Body of pancreas (tissue), 4 donors: ENCODE measurements at places on chromosomes 3 and 15. TPM values are rescaled to one million over a fixed set of nuclear protein-coding genes. Genes with fewer than 3 reads are reported as not detected.

TPRA1 gene
- total RNA-seq, result 31.4 TPM

NT5DC2 gene
- 25.4 TPM for total RNA-seq

DNA sequence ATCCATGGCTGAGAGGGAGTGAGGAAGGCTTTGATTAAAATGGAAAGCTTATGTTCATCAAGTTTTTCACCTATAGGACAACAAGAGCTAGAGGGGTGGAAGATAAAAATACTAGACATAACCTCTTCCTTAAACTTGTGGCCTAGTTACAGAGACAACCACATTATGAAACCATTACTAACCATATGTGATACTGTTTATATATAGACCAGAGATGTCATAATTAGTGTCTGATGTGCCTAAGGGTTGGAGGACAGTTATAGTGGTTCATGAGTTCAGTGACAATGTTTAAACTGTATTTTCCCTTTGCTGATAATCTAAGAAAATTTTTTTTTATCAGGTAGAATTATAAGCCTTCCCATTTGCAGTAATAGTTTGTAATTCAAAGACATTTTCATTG, 23.7 kb downstream of the PHLDB2 start:
- H3K27ac ChIP-seq, result no peak overlapping the region
- no peak overlapping the region for H3K4me3 ChIP-seq
- no peaks in the 10 kb centered on the region for H3K27me3 ChIP-seq
- no peak for DNase-seq

DNA sequence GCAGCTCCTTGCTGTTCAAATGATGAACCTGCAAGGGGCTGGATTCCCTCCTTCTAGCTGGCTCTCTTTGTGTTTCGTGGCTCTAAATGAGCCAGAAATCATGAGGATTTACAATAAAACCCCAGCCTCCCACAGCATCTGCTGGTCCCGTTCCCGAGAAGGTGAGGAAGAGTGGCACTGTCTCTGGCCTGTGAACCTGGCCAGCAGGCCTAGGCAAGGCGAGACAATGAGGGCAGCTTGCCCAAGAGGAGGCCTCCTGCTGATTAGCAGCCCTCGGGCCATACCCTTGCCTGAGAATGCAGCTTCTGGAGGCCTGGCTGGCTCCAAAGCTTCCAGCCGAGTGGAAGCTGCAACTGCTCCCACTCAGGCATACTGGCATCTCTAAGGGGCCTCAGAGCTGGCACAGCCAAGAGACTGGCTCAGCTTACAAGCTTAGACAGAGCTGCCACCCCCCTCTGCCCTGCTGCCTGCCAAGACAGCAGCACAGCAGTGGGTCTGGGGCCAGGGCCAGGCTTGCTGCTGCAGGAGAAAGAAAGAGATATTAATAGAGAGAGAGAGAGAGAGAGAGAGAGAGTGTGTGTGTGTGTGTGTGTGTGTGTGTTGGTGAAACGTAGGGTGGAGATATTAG, 76.5 kb downstream of the HMG20A start:
- H3K4me3 ChIP-seq, result no peak overlapping the region
- H3K27me3 ChIP-seq, result no peaks in the 10 kb centered on the region
- peaks cover 33% of the 10 kb centered on the region for H3K4me1 ChIP-seq
- DNase-seq, result peak; percentile 78

DNA sequence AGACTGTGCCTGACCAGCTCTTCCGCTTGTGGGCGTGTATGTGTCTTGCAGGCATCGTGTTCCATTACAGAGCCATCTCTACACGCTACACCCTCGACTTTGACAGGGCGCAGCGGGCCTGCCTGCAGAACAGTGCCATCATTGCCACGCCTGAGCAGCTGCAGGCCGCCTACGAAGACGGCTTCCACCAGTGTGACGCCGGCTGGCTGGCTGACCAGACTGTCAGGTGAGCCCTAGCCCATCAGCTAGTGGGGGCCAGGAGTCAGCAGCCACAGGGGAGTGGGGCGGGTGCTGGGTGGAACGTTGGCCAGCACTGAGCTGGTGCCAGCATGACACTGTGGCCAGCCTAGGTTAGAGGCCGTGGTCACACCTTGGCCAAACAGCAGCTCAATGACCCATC, 36.7 kb downstream of the ACAN start:
- H3K4me3 ChIP-seq, result no peak overlapping the region
- DNase-seq, result no peak
- no peaks in the 10 kb centered on the region for H3K36me3 ChIP-seq
- H3K27ac ChIP-seq, result no peak overlapping the region

DNA sequence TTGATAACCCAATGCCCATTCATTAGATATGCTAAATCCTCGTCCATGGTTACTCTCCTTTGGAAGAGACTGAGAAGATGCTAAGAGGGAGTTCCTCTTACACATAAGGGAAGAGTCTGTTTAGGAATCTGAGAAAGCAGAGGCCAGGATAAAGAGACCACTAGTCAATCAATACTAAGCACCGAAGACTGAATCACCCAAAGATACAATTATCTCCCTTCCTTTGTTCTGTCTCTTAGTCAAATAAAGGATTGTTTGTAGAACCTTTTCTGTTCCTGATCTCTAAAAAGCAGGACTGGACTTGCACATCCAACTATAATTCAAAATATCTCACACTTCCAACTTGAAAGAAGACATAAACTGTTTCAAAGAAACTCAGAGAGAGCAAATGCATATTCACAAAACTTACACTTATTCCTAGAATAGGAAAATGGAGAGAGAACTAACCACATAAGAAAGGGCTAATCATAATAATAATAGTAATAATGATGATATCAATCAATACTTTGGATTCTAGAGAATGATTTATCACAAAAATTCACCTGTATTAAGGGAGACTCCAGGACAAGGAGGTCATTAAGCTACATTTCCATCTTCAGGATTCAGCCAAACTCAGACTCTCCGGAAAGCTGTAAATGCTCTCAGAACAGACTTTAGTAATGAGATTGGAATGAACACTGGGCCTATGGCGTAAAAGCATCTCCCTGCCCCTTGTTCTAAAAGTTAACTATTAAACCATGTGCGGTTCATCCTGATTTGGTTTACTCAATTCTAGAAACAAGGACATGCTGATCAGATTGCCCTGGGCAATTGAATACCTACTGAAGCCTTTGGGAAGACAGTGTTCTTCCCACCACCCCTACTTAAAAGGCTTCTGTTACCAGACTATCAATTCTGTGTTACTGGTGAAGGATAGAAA, 401.5 kb downstream of the ZBTB20 start:
- no peaks in the 10 kb centered on the region for H3K27me3 ChIP-seq
- H3K4me3 ChIP-seq, result no peak overlapping the region
- peaks cover 30% of the 10 kb centered on the region for H3K4me1 ChIP-seq

DNA sequence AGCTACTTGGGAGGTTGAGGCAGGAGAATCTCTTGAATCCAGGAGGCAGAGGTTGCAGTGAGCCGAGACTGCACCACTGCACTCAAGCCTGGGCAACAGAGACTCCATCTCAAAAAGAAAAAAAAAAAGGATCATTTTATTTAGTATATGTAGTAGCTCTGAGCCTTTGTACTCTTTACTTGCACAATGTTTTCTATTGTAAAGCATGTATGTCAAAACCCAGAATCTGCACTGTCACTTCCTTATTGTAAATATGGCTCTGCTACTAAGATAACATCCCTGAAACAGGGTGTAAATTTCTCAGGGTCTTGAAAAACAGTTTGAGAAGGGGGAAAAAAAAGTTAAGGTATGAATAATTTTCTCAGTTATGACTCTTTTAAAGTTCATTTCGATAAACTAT, 35.1 kb downstream of the SLMAP start:
- no peak overlapping the region for H3K27ac ChIP-seq
- no peaks in the 10 kb centered on the region for H3K27me3 ChIP-seq
- no peak for DNase-seq
- H3K4me1 ChIP-seq, result peaks cover 29% of the 10 kb centered on the region

- DNase-seq, result no peak
- no peak overlapping the region for H3K4me3 ChIP-seq
- H3K36me3 ChIP-seq, result no peaks in the 10 kb centered on the region
- H3K27ac ChIP-seq, result no peak overlapping the region
Measured at GRCh38 chr15:81268881-81269601, 54.9 kb downstream of the STARD5 start.

DNA sequence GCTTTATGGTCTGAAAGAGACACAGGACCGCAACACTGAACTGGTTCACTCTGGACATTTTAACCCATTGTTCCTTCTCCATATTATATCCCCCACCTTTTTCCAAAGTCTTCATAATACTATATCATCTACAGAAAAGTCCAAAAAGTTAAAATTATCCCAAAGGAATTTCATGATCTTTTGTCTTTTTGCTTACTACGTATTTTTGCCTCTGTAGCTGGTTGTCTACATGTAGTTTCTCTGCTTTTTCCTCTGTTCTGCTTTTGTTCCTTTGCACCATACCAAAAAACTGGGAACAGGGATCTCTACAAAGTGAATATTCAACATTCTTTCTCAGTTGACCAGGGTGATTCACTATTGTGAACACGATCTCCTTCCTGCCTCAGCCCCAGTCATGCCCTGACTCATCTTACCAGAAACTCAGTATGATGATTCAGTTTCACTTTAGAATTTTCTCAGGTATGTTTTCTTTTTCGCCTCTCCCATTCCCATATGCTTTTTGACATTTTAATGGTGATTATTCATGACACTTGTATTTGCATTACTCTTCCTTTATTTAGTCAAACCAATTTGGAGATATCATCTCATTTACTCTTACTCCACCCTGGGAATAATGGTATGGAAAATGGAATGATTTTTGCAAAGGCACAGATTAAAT, 14.5 kb downstream of the EMC4 start:
- no peak for DNase-seq
- H3K4me1 ChIP-seq, result no peaks in the 10 kb centered on the region
- no peak overlapping the region for H3K27ac ChIP-seq
- no peaks in the 10 kb centered on the region for H3K27me3 ChIP-seq
- no peaks in the 10 kb centered on the region for H3K36me3 ChIP-seq

DNA sequence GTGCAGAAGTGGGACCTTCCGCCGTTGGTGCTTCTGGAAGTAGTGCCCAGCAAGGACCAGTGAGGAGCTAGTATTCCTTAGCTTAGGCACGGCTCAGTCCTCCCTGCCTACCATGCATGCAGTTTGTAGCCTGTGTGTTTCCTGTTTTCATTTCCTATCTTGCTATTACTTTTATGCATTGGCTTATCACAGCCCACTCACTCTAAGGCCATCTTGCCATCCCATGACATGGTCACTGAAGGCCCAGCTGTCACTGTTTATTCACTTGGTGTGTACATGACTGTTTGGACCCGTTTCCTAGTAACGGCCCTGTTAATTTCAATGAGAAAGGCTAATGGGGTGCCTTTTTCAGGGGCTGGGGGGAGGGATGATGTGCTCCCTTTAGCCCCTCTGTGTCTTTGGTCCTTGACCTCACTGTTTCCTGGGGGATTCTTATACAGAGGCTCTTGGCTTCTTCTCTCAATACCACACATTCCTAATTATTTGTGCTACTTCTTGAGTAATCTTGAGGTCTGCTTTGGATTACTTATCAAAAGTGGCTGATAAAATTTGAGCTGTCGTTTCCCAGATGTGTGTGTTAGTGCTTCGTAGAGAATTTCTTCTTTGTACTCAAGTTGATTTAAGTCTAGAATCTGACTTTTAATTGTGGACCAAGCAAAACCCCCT, 24.5 kb upstream of the TRAK1 start:
- H3K27me3 ChIP-seq, result no peaks in the 10 kb centered on the region
- H3K4me3 ChIP-seq, result no peak overlapping the region
- H3K4me1 ChIP-seq, result peaks cover 26% of the 10 kb centered on the region
- no peaks in the 10 kb centered on the region for H3K36me3 ChIP-seq
- no peak for DNase-seq
- no peak overlapping the region for H3K27ac ChIP-seq

DNA sequence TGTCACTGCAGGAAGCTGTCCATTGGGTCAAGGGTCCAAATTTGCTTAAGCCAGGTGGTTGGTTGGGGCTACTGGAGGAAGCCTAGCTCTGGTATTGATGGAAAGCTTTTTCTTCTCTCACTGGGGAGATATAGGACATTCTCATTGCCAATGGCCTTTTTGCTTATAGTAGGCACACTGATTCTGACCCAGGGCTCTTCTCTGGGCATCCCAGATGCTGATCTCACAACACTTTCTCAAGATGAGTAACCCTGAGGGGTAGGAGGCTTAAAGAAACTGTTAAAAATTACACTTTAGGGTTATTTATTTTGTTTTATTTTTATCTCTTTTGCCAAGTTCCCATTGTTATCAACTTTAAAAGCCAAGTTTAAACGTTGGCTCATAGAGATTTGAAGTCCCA, 337.8 kb downstream of the LRRC3B start:
- DNase-seq, result no peak
- no peak overlapping the region for H3K27ac ChIP-seq
- H3K4me1 ChIP-seq, result no peaks in the 10 kb centered on the region
- H3K36me3 ChIP-seq, result no peaks in the 10 kb centered on the region

GRCh38 chr3:195462308-195462610, 19.4 kb upstream of the ACAP2 start:
- H3K4me3 ChIP-seq, result no peak overlapping the region
- no peaks in the 10 kb centered on the region for H3K36me3 ChIP-seq
- no peak for DNase-seq
- no peak overlapping the region for H3K27ac ChIP-seq

DNA sequence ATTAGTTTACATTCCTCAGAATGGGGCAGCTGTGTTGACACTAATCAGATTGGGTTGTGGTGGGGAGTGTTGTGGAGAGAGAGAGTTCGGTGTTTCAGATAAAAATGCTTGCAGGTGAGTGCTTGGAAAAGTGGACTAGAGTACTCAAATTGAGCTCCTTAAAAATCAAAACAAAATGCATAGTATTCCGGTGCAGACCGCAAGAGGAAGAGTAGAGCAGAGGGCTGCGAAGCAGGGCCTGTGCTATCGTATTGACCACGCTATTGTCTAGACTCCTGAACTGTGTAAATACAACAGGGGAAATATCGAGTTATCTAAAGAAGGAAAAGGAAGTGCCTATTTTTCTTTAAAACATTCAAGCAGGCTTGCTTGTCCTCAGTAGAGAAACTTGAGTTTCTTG, 159.5 kb downstream of the TP63 start:
- no peaks in the 10 kb centered on the region for H3K27me3 ChIP-seq
- no peaks in the 10 kb centered on the region for H3K36me3 ChIP-seq
- no peak overlapping the region for H3K4me3 ChIP-seq
- H3K27ac ChIP-seq, result no peak overlapping the region

- H3K36me3 ChIP-seq, result no peaks in the 10 kb centered on the region
- H3K4me1 ChIP-seq, result no peaks in the 10 kb centered on the region
- H3K27me3 ChIP-seq, result no peaks in the 10 kb centered on the region
- no peak for DNase-seq
Measured at GRCh38 chr3:107892955-107893624, 197.7 kb downstream of the CD47 start.

DNA sequence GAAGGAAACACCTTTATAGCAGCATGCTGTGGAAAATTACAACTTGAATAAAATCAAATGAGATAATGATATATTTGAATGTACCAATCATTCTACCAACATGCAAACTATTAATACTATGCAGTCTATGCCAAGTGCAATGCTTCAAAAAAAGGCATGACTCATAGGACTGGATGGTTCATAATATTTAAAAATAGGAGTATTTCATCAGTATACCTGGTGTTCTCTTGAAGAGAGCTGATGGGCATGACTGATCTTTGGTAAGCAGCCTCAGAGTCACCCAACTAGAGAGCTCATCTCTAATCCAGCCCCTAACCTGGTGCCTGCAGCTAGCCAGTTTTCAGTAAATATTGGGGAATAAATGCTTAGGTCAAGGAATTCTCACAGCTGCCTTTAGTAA, 434.7 kb upstream of the ARRDC4 start:
- no peak overlapping the region for H3K27ac ChIP-seq
- no peaks in the 10 kb centered on the region for H3K36me3 ChIP-seq
- no peak for DNase-seq
- H3K4me1 ChIP-seq, result peaks cover 8% of the 10 kb centered on the region
- H3K27me3 ChIP-seq, result no peaks in the 10 kb centered on the region

- no peak overlapping the region for H3K4me3 ChIP-seq
- H3K36me3 ChIP-seq, result no peaks in the 10 kb centered on the region
- no peaks in the 10 kb centered on the region for H3K27me3 ChIP-seq
- no peak for DNase-seq
- no peak overlapping the region for H3K27ac ChIP-seq
- H3K4me1 ChIP-seq, result peaks cover 8% of the 10 kb centered on the region
Measured at GRCh38 chr3:73608456-73609314, 16.1 kb downstream of the PDZRN3 start.
